H7 (cell line): ENCODE measurements at places on chromosomes 6 and 20. TPM values are rescaled to one million over a fixed set of nuclear protein-coding genes. Genes with fewer than 3 reads are reported as not detected.

RAMACL gene
- 0.18 TPM in 1 of 2 replicates, not detected in the other for total RNA-seq

SRMS gene
- 0.21 and 0.33 TPM in 2 replicates for total RNA-seq

SLC17A1 gene
- total RNA-seq: not detected in 2 replicates

WASF1 gene
- 15.3 and 17.6 TPM in 2 replicates for total RNA-seq

CDKN1A gene
- 0.28 and 0.55 TPM in 2 replicates for total RNA-seq

FBXO5 gene
- total RNA-seq: 52.1 and 67.4 TPM in 2 replicates

EMILIN3 gene
- total RNA-seq: 6.2 and 7.9 TPM in 2 replicates

IFNGR1 gene
- 21.8 and 24.7 TPM in 2 replicates for total RNA-seq

SLC13A3 gene
- total RNA-seq: 6.9 and 11.8 TPM in 2 replicates

UBE3D gene
- total RNA-seq: 12.0 and 12.2 TPM in 2 replicates

GUCA1A gene
- 13.2 and 20.8 TPM in 2 replicates for total RNA-seq

ADGB gene
- total RNA-seq: not detected in 2 replicates

KHDC1L gene
- 0.28 TPM in 1 of 2 replicates, not detected in the other for total RNA-seq

PXMP4 gene
- total RNA-seq: under 0.01 TPM in 1 of 2 replicates, not detected in the other

CALHM6 gene
- 0.45 and 2.1 TPM in 2 replicates for total RNA-seq

TGM3 gene
- 0.90 TPM in 1 of 2 replicates, not detected in the other for total RNA-seq

HSPA1L gene
- total RNA-seq: 0.15 and 0.55 TPM in 2 replicates

METTL24 gene
- 0.41 and 0.69 TPM in 2 replicates for total RNA-seq

TREML2 gene
- not detected in 2 replicates for total RNA-seq

PHACTR1 gene
- 3.3 and 5.1 TPM in 2 replicates for total RNA-seq

SDCBP2 gene
- total RNA-seq: 1.1 and 1.9 TPM in 2 replicates

PDCD2 gene
- total RNA-seq: 84.5 and 93.7 TPM in 2 replicates

FARS2 gene
- 21.2 and 27.1 TPM in 2 replicates for total RNA-seq

PRDM13 gene
- total RNA-seq: 0.14 TPM in 1 of 2 replicates, not detected in the other

RPS6KA2 gene
- 10.3 and 12.7 TPM in 2 replicates for total RNA-seq

EEF1A2 gene
- total RNA-seq: 30.7 and 37.1 TPM in 2 replicates

IL20RA gene
- total RNA-seq: 0.26 and 0.28 TPM in 2 replicates

HLA-A gene
- total RNA-seq: 55.5 and 73.8 TPM in 2 replicates

DCDC2 gene
- total RNA-seq: 0.18 TPM in 1 of 2 replicates, not detected in the other

GSTA2 gene
- not detected in 2 replicates for total RNA-seq

ADGRF5 gene
- total RNA-seq: under 0.01 and 1.0 TPM in 2 replicates

MAPK13 gene
- total RNA-seq: 3.2 TPM in 2 replicates

TPX2 gene
- 119 and 157 TPM in 2 replicates for total RNA-seq

MLIP gene
- total RNA-seq: not detected in 2 replicates

FABP7 gene
- 0.11 and 0.28 TPM in 2 replicates for total RNA-seq

MYCT1 gene
- total RNA-seq: 0.92 and 2.7 TPM in 2 replicates

TREM1 gene
- not detected in 2 replicates for total RNA-seq

AIF1 gene
- total RNA-seq: 0.48 and 1.4 TPM in 2 replicates

LBP gene
- 0.21 and 0.33 TPM in 2 replicates for total RNA-seq

NINL gene
- 33.7 and 42.6 TPM in 2 replicates for total RNA-seq

GSTA3 gene
- total RNA-seq: not detected in 2 replicates

NKX2-4 gene
- total RNA-seq: not detected in 2 replicates

RIMS4 gene
- 2.7 and 3.1 TPM in 2 replicates for total RNA-seq

SLC17A4 gene
- total RNA-seq: not detected in 2 replicates

C6orf163 gene
- total RNA-seq: 0.87 and 1.3 TPM in 2 replicates

TSPO2 gene
- total RNA-seq: not detected in 2 replicates

TBXT gene
- 0.22 and 1.0 TPM in 2 replicates for total RNA-seq

OR2H1 gene
- not detected in 2 replicates for total RNA-seq

EYS gene
- 0.04 and 0.10 TPM in 2 replicates for total RNA-seq

PRRT1 gene
- 0.14 TPM in 1 of 2 replicates, not detected in the other for total RNA-seq

TRIM40 gene
- total RNA-seq: not detected in 2 replicates

SNX14 gene
- 30.6 and 38.4 TPM in 2 replicates for total RNA-seq

TFAP2A gene
- not detected in 2 replicates for total RNA-seq

CGAS gene
- 0.55 and 0.76 TPM in 2 replicates for total RNA-seq

LPA gene
- not detected in 2 replicates for total RNA-seq

BFSP1 gene
- 3.1 and 5.0 TPM in 2 replicates for total RNA-seq

HLA-DRB1 gene
- total RNA-seq: 0.48 TPM in 1 of 2 replicates, not detected in the other

VTA1 gene
- 58.1 and 81.1 TPM in 2 replicates for total RNA-seq
